M059J (cell line): ENCODE measurements at places on chromosomes 5 and 9. TPM values are rescaled to one million over a fixed set of nuclear protein-coding genes. Genes with fewer than 3 reads are reported as not detected.

The NAA35 gene
- 17.8 and 28.1 TPM in 2 replicates for total RNA-seq

The NMUR2 gene
- total RNA-seq = not detected in 2 replicates

The SPATA9 gene
- 0.54 and 1.3 TPM in 2 replicates for total RNA-seq

The CNTLN gene
- 11.3 and 15.0 TPM in 2 replicates for total RNA-seq

The CD74 gene
- total RNA-seq = 1.8 and 6.0 TPM in 2 replicates

The FEM1C gene
- 19.9 and 22.5 TPM in 2 replicates for total RNA-seq

The GOLGA2 gene
- total RNA-seq = 82.9 and 119 TPM in 2 replicates

The LNPEP gene
- 22.8 and 37.6 TPM in 2 replicates for total RNA-seq

The PCDHGB7 gene
- total RNA-seq = 7.1 and 7.7 TPM in 2 replicates

The ANXA6 gene
- total RNA-seq = 66.3 and 81.5 TPM in 2 replicates

The NIPAL4 gene
- 0.44 and 1.4 TPM in 2 replicates for total RNA-seq

The RNF130 gene
- total RNA-seq = 45.5 and 50.6 TPM in 2 replicates

The HAVCR2 gene
- total RNA-seq = 0.84 and 3.9 TPM in 2 replicates

The CDC20B gene
- total RNA-seq = not detected in 2 replicates

The PRUNE2 gene
- total RNA-seq = 4.8 and 7.2 TPM in 2 replicates

The FKTN gene
- total RNA-seq = 15.6 and 20.1 TPM in 2 replicates

The FAM151B gene
- total RNA-seq = 1.6 TPM in 1 of 2 replicates, not detected in the other

The ZFYVE16 gene
- total RNA-seq = 21.9 and 26.9 TPM in 2 replicates

The CER1 gene
- not detected in 2 replicates for total RNA-seq

The GFI1B gene
- 0.30 TPM in 1 of 2 replicates, not detected in the other for total RNA-seq

The ARHGEF39 gene
- total RNA-seq = 3.0 and 5.7 TPM in 2 replicates

The PLCXD3 gene
- total RNA-seq = 1.3 and 2.4 TPM in 2 replicates

The GKAP1 gene
- total RNA-seq = 4.6 and 9.6 TPM in 2 replicates

The GABRA1 gene
- total RNA-seq = not detected in 2 replicates

The PIP5K1B gene
- not detected in 2 replicates for total RNA-seq

The SHOC1 gene
- 0.02 and 0.10 TPM in 2 replicates for total RNA-seq

The EPB41L4A gene
- total RNA-seq = not detected in 2 replicates

The IL5 gene
- total RNA-seq = not detected in 2 replicates
